Osteoblast (primary cell): ENCODE measurements at places on chromosomes 1 and 21. TPM values are rescaled to one million over a fixed set of nuclear protein-coding genes. Genes with fewer than 3 reads are reported as not detected.

Gene LINGO4
- not detected in 2 replicates for total RNA-seq

Gene OR4F29
- total RNA-seq: under 0.01 and 0.29 TPM in 2 replicates

Gene TOR3A
- total RNA-seq: 34.2 and 44.2 TPM in 2 replicates

Gene ZNF697
- total RNA-seq: 6.5 and 8.8 TPM in 2 replicates

Gene HTR6
- total RNA-seq: under 0.01 TPM in 1 of 2 replicates, not detected in the other

Gene DIO1
- not detected in 2 replicates for total RNA-seq

Gene ANKRD35
- total RNA-seq: 1.4 and 2.1 TPM in 2 replicates

Gene LRRC71
- total RNA-seq: 0.36 and 0.59 TPM in 2 replicates

Gene SLC37A1
- 5.9 and 6.9 TPM in 2 replicates for total RNA-seq

Gene LHX8
- total RNA-seq: not detected in 2 replicates

Gene MAP1LC3C
- total RNA-seq: under 0.01 and 0.29 TPM in 2 replicates

Gene OR2L3
- total RNA-seq: under 0.01 TPM in 1 of 2 replicates, not detected in the other

Gene TXNIP
- total RNA-seq: 400 and 529 TPM in 2 replicates

Gene TMPRSS2
- under 0.01 TPM in 1 of 2 replicates, not detected in the other for total RNA-seq

Gene RNF19B
- total RNA-seq: 14.5 and 19.7 TPM in 2 replicates

GRCh38 chr1:156102633-156103511 lies 11.6 kb upstream of the LMNA start:
- peak; percentile 88 for DNase-seq

- peak; percentile 46 for DNase-seq
These were observed 33.5 kb upstream of the RGS4 start for GRCh38 chr1:163035446-163036249.

- DNase-seq: no peak
These were observed 107.7 kb upstream of the COL6A1 start for GRCh38 chr21:45873866-45874265.

DNA sequence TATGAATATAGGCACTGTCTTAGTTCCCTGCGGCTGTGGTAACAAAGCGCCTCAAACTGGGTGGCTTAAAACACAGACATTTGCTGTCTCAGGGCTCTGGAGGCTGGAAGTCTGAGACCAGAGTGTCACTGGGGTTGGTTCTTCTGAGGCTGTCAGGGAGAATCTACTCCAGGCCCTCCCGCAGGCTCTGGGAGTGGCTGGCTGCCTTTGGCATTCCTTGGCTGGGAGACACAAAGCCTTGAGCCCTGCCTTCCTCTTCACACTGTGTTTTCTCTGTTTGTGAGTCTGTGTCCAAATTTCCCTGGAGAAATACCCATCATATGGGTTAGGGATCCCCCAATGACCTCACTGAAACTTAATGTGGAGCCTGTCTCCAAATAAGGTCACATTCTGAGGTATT lies 38.5 kb downstream of the B3GALT5 start:
- no peak for DNase-seq

- DNase-seq: no peak
These were observed 56.0 kb downstream of the CD247 start for GRCh38 chr1:167462341-167462740.

DNA sequence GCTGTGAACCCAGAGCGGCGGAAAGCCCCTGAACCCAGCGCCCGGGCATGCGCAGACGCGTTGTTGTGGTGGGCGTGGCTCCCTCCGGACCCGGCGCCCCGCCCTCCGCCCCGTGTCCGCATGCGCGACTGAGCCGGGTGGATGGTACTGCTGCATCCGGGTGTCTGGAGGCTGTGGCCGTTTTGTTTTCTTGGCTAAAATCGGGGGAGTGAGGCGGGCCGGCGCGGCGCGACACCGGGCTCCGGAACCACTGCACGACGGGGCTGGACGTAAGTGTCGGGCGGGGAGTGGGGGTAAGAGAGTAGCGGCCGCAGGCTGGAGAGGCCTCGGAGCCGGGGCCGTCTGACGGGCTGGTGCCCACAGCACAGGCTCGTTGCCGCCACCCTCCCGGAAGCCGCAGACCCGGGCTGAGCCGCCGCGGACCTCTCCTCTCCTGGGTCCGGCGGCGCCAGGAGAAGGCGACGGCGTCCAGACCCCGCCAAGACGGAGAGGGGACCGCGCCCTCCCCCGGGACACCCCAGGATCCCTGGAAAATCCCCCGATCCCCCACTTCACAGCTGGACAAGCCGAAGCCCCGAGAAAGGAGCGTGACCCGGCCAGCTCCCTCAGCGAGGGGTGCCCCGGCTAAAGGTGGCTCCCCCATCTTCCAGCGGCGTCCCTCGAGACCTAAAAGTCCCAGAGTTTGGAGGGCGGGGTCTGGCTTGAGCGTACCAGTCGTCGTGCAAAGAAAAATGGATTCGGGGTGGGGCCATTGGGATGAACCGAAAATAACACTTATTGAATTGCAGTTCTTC lies at the start of gene TMEM50A:
TMEM50A (plus strand) TSS at position 147 of the 794 bp plus-strand sequence. CDS start 2,153 bp downstream, outside the sequence.
- peak; percentile 95 for DNase-seq

DNA sequence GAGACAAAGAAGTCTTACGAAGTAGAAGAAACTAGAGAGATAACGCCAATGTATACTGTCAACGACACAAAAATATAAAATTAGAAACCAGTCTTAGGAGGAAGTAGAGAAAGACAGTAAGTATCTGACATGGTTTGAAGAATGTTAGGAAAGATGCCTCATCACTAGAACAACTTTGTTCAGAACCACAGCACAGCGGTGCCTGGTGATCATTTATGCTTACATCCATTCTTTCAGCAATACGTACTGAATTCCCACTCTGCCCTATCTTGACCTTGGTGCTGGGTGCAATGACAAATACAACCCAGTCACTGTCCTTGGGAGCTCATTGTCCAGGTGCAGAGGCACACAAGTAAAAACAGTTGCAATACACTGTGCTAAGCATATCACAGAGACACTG lies 104.4 kb downstream of the TM2D1 start:
- no peak for DNase-seq

GRCh38 chr1:216892581-216893160 lies 169.4 kb upstream of the ESRRG start:
- DNase-seq: no peak

GRCh38 chr1:52098139-52098871 lies 42.2 kb downstream of the BTF3L4 start:
- no peak for DNase-seq

- DNase-seq: peak; percentile 29
These were observed 161.8 kb downstream of the DYRK1A start for GRCh38 chr21:37528150-37528937.

DNA sequence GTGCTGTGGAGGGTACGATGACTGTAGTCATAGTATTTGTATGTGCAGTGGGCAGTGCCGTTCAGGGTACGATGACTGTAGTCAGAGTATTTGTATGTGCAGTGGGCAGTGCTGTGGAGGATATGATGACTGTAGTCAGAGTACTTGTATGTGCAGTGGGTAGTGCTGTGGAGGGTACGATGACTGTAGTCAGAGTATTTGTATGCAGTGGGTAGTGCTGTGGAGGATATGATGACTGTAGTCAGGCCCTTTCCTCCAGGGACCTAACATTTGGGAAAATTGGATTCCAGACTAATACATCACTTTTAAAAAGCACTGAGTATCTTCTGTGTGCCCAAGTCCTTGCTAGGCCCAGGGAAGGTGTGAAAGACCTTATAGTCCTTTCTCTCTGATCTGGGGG lies 2.9 kb downstream of the ZNF672 start:
- peak; percentile 88 for DNase-seq

- no peak for DNase-seq
These were observed 2.4 kb upstream of the SLC19A2 start for GRCh38 chr1:169488157-169488556.

DNA sequence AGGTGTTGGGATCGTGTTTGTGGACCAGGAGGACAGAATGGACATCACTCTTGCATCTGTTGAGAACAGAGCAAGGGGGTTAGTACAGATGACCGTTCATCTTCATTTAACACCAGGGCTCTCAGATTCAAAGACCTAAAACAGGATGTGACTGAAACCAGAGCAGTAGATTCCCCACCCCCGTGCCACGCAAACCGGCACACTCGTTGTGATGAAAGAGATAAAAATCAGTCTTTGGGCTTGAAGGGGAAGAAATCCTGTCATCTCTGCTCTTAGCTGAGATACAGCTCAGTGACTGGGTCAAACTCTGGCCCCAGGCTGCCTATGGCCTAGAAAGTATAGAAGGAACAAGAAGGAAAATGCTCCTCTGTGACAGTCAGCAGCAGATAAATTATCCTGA lies 146.2 kb upstream of the KRTAP19-8 start:
- DNase-seq: no peak

GRCh38 chr1:38050397-38051078 lies 3.9 kb upstream of the POU3F1 start:
- peak; percentile 36 for DNase-seq

- no peak for DNase-seq
These were observed 30.6 kb downstream of the FYB2 start for GRCh38 chr1:56788588-56788987.

DNA sequence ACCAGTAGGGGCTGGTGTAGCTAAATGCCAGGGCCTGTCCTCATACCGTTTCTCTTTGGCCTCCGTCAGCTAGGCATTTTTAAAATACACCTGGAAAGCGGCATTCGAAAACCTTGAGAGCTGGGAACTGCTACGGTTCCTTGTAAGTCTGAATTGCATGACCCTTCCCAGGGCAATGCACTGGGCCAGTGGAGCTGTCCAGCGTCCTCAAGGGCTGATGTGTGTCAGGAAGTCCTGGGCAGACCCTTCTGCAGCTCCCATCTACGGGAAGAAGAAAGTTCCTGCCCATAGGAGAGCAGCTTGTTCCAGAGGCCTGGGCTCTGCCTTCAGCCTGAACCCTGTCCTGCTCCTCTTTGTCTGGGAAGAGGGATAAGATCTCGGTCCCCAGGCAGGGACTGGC lies 34.1 kb downstream of the UBASH3A start:
- no peak for DNase-seq

DNA sequence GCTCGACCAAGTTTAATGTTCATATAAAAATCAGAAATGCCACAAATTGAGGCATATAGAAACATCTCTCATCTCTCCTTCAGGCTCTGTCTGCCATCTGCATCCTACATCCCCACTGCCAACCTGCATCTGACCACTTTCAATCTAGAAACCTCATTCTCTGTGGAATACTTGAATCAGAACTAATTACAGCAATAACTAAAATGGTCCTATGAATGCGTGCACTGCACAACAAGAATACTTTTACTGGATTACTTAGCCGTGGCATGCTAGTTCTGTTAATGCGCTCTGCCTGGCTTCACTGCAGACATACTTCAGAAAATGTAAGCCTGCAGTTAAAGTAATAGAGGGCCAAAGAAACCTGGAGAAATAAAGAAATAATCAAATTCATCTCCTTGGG lies 89.8 kb upstream of the NR5A2 start:
- no peak for DNase-seq

DNA sequence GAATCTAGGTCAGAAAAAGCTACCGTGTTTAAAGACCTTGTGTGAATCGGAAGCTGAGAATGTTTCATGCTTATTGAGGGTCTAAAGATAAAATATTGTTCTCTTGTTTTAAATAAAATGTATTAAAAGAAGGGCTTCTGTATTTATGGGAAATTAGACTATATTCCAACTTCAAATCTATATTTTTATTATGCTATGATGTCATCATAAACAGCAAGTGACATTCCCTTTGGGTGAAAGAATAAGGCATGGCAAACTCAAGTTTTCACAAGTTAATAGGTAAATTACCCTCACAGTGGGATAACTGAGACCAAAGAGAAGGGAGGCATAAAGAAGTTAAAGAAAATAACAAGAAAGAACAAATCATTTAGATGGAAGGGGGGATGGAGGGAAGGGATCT lies 333.8 kb upstream of the NR5A2 start:
- no peak for DNase-seq

- peak; percentile 76 for DNase-seq
These were observed 35.7 kb downstream of the TTC39A start for GRCh38 chr1:51294566-51295184.

- peak; percentile 23 for DNase-seq
These were observed 41.9 kb downstream of the ASTN1 start for GRCh38 chr1:177122461-177123251.

DNA sequence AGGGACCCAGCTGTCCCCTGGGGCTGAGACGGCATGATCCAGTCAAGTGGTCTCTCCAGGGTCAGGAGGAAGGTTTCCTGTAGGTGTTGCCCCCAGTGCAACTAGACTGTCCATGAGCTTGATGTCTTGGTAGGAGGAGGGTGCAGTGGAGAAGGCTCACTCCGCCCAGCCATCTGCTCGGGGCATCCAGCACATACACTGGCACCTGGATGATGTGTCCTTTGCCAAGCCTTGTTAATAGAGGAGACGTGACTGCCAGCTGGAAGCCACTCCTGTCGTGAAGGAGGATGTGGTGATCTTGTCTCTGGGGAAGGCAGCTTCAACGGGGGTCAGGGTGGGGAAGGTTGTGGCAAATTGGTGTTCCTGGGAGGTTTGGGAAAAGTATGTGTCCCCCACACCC lies 6.2 kb downstream of the DISP3 start:
- peak; percentile 65 for DNase-seq

- DNase-seq: no peak
These were observed 54.9 kb upstream of the PPP2R5A start for GRCh38 chr1:212230329-212230728.

DNA sequence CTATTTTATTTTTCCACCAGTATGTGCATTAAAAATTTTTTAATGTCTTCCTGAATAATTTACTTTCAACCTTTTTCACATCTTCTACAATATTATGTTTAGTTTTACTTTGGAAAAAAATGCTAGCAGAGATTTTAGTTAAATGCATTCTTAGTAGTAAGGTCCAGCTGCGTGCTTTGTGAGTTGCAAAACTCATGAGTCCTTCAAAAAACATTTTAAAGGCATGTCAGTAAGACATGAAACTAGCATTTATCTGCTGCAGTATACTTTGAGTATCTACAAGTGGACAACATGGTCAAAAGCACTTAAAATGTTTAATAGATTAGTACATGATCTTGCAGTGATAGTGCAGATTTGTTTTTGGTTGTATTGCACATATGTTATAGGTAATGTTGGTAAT lies 139.0 kb downstream of the HS2ST1 start:
- DNase-seq: no peak

- no peak for DNase-seq
These were observed 587.2 kb upstream of the ZRANB2 start for GRCh38 chr1:71668065-71668464.
